ENCODE measurements at places on chromosomes 2 and 18.

DNA sequence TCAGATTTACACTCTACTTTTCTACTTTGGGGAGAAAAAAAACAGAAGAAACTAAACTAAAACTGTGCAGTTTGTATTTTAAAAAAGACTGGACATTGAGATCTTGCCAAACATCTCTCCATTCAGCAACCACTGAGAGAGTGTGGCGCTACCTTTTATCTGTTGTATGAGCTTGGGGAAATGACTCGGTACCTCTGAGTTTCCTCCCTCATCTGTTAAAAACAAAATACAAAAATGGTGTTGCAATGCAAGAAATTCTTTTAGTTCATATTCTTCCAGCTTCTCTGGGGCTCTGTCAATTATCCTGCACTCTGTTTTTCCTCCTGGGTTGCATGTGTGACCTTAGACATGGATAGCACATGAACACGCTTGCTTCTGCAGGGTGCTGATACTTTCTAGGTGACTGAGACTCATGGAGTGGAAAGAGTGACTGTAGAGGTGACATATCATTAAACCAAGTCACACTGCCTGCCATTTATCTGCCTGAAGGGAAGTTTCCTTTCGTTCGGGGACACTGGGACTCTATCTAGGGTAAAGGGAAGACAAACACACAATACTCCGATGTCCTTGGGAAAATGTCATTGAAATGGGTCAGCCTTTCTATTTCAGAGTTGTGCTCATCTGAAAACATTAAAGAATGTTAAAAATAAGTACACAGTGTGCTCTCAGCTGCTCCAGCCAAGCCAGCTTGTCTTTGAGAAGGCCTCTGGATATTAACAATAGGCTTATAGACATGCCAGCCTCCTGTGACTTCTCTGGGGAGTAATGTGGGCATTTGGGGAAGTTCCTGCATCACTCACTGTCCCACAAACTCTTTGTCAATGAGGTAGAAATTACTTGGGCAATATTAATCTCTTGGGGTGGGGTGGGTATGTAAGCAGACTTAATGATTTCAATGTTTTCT, 91.4 kb downstream of the TRIB2 start:
- no peak for DNase-seq

GRCh38 chr2:85796341-85797262, 42.8 kb downstream of the ATOH8 start:
- no peak for DNase-seq

- DNase-seq, result no peak
These were observed at the start of gene AQP4 for GRCh38 chr18:26865557-26865956. AQP4 (minus strand) TSS chr18:26865707; CDS start chr18:26865689, 18 bp downstream.

GRCh38 chr2:151918308-151918707, 90.1 kb upstream of the ARL5A start:
- DNase-seq, result no peak

GRCh38 chr2:16647992-16648617, 17.5 kb downstream of the CYRIA start:
- no peak for DNase-seq

- DNase-seq, result no peak
These were observed 180.6 kb downstream of the MTX2 start for GRCh38 chr2:176449852-176450251.

DNA sequence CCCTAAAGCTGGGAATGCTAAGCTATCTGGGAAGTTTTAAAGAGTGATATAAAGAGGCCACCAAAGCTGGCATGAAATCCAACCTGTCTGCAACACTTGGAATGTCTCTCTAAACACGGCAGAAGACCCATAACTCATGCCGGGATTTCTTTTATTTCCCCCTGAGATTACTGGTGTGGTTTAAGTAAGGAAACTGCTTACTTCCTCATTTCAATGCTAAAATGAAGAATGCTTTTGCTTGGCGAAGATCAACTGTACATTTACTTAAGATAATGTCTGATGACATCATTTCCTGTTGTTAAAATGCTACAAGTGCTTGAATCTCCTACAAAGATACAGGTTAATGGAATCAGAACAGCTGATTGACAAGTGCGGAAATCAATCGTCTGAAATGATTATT, 353.8 kb upstream of the SALL3 start:
- DNase-seq, result no peak

DNA sequence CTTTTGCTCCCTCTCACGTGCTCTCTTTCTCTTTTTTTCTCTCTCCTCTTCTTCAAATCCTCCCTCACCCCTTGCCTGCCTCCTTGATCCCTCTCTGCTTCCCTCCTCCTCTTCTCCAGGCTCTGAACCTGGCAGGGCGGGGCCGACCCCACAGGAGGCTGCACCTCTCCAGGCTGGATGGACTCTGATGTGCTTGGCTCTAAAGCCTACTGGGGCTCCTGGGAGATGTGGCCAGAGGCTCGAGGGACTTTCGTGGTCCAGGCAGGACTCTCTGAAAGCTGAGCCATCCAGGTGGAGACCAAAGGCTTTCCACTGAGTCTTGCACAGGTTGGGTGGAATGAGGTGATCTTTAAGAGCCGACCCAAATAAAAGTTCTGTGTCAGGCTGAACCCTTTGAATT, 25.4 kb downstream of the DYSF start:
- DNase-seq, result no peak

GRCh38 chr2:47031909-47032668, 116.5 kb upstream of the MCFD2 start:
- no peak for DNase-seq

DNA sequence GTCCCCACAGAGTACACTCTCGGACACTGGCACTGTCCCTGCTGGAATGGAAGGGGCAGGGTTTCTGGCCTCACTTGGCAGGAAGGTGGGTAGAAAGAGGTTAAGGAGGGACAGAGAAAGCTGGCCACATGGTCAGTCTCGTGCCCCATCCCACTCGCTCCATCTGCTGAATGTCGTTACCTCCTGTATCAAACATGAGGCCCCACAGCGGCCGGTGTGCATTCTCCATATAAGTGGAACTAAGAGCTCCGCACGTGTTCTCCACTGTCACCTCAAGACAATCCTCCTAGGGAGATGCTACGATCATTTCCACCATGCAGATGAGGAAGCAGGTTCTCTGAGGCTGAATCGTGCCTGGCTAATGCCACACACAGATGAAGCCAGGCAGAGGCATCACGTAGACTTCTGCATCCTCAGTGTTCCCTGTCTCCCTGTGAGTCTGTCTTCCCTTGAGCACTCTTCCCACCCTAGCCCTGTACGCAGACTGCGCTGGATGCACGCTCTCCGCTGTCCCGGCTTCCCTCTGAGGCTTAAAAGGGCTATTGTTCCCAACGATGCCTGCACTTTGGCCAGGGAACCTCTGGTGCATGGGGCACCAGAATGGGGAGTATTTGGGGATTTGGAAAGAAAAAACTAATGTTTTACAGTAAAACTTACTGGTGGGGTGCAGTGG, 35.1 kb downstream of the MAL start:
- no peak for DNase-seq

GRCh38 chr2:71548646-71549425, 95.5 kb downstream of the DYSF start:
- no peak for DNase-seq

DNA sequence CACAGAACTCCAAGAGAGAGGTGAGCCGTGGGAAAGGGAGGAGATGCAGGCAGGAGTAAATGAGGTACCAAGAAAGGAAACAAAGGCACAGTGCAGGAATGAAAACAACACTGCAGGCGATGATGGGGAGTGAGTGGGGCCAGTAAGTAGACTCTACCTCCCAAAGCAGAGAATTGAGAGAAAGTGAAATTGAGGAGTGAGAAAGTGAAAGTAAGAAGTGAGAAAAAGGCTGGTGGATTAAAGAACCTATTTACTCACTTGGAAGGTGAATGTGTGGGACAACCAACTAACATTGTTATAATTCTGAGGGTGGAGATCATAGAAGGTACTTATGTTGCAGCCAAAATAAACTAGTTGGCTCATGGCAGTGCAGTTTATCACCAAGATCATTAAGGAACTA, 193.1 kb upstream of the TMEM200C start:
- DNase-seq, result no peak

- no peak for DNase-seq
These were observed 47.5 kb upstream of the ROCK2 start for GRCh38 chr2:11391942-11392266.

DNA sequence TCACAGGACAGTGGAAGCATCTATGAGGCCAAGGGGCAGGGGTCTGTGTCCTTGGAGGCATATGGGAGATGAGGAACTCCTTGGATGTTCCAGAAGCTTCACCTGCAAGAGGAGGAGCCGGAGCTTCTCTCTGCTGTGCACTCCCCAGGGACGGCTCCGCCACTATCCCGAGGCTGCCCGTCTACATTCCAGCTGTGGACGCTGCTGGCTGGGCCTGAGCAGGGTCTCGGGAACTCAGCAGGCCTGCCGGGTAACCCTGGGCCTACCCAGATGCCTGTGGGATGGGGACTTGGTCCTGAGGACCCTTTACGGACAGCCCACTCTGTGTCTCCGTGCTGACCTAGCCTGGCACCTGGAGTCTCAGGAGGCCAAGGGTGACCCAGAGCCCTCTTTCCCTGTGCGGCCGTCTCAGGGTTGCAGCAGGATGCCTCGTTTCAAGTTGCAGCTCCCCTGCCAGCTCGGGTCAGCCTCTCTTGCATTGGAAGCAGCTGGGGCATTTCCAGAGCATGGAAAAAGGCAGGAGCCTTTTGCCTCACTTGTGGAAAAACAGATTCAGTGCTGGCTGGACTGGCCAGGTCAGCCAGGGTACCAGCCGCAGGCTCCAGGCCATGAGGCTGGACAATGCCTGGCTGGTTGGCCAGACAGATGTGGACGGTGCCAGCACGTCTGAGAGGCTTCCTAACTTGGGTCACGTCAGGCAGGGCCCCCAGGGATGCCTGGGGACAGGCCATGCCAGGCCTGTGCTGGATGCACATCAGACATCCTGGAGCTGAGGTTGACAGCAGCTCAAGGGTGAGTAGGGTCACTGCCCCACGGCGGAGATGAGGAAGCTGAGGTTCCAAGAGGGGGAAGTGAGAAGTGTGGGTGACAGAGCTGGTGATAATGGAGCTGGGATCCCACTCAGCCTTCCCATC, 41.5 kb downstream of the SCTR start:
- no peak for DNase-seq

- DNase-seq, result no peak
These were observed 74.2 kb downstream of the SH3BP4 start for GRCh38 chr2:235025800-235026536.

GRCh38 chr2:25673300-25674076, at the start of gene DTNB:
DTNB (minus strand) TSS chr2:25673577; CDS start chr2:25652660, 20,917 bp downstream.
- peak; percentile 72 for DNase-seq

DNA sequence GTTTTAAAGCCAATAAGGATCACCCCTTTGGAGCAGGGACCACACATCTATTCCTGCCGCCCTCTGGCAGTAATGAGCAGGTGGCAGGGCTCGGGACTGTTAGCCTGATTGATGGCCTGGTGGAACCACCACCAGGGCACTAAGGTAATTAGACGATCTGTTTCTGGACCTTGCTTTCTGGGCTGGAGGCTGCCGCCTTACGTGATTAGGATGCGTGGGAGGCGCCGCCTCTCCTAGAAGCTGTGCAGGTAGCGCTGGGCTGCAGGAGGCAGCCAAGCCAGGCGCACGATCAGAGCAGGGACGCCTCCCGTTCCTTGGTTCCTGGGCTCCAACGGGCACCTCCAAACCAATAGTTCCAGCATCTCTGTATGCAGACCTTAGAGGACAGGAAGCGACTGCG, 242.6 kb upstream of the RAB12 start:
- DNase-seq, result no peak

Data from NCI-H1436 (cell line).